Pericardium fibroblast (primary cell): ENCODE measurements at places on chromosomes 6 and 20. TPM values are rescaled to one million over a fixed set of nuclear protein-coding genes. Genes with fewer than 3 reads are reported as not detected.

The NT5E gene
- total RNA-seq, result 40.6 and 65.3 TPM in 2 replicates

The C6orf58 gene
- 0.35 TPM in 1 of 2 replicates, not detected in the other for total RNA-seq

The TMC2 gene
- not detected in 2 replicates for total RNA-seq

The ABHD16B gene
- not detected in 2 replicates for total RNA-seq

The C2 gene
- 1.2 and 9.6 TPM in 2 replicates for total RNA-seq

The CFB gene
- 11.4 and 11.6 TPM in 2 replicates for total RNA-seq

The CCN5 gene
- 2.1 and 16.2 TPM in 2 replicates for total RNA-seq
